ENCODE measurements at places on chromosomes 7 and 10.

- no peak for DNase-seq
Measured at GRCh38 chr7:26958834-26959233, 94.4 kb upstream of the SKAP2 start.

DNA sequence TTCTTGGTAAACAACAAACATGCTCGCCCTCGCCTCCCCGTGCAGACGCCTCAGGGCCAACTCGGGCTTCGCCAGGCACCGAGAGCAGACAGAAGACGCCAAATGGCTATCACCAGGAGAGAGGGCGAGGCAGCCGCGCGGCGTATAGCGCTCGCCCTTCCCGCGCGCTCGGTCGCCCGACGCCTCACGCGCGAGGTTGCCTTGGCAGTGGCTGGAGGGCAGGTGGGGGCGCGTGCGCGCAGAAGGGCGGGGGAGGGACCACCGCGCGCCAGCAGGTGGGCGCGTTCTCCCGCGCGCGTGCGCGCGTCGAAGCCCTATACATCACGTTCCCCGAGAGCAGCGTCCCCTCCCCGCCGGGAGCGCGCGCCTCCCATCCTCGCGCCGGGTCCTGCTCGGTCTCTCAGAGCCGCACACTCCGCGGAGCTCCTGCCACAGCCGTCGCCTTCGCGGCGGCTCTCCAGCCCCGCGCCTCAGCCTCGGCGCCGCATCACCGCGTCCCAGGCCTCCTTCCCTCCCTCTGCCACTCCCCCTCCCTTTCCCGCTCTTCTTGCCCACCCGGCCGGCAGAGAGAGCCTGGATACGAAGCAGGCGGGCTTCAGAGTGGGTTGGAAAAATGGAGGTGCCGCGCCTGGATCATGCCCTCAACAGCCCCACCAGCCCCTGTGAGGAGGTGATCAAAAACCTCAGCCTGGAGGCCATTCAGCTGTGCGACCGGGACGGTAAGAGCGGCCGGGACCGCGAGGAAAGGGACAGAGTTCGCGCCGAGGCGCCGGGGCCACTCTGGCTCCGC, at the start of gene PHYHIPL:
PHYHIPL (plus strand) TSS at position 403 of the 790 bp plus-strand sequence; CDS start at position 614, 211 bp downstream.
- DNase-seq: peak; percentile 63

GRCh38 chr7:5172196-5172775, 17.7 kb upstream of the WIPI2 start:
- DNase-seq: no peak

DNA sequence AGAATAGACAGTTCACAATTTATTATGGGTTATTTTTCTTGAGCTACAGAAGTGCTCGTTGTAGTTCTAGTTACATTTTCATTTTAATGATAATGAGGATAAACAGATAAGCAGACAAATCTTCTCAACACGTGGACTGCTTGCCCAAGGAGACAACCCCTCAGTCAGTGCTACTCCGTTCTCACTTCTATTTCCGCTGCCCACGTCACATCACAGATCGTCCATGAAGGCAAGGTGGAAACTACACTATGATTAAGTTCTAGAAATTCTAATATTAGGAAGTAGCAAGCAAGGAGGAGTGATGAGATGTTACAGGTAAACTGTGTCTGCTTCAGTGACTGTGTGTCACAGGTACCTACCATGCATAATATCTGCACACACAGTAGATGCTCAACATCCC, 210.5 kb downstream of the CHCHD3 start:
- no peak for DNase-seq

- DNase-seq: no peak
Measured at GRCh38 chr7:129282865-129283264, 58.0 kb downstream of the AHCYL2 start.

- DNase-seq: no peak
Measured at GRCh38 chr7:68015122-68015977, 1018.7 kb downstream of the TYW1 start.

DNA sequence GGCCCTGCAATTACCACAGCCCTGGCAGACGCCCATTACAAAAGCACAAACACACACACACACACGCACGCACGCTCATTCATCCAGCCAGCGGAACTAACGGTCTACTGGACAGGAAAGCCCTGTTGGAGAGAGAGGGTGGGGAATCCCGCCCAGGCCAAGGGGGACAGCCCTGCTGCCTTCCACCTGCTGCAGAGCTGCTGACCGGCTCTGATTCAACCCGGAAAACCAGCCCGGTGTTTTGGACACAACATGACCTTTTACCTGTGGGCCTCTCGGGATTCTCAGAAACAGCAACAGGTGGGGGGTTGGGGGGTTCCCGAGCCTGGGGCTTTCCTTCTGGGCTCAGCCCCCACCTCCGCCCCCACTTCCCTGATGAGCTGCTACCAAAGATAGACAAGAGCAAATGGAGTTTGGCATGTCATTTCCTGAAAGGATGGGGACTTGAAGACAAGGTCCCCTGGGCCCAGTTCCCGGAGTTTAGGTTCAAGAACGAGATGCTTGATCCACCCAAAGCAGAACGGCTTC, 18.5 kb upstream of the SERPINE1 start:
- DNase-seq: peak; percentile 39

DNA sequence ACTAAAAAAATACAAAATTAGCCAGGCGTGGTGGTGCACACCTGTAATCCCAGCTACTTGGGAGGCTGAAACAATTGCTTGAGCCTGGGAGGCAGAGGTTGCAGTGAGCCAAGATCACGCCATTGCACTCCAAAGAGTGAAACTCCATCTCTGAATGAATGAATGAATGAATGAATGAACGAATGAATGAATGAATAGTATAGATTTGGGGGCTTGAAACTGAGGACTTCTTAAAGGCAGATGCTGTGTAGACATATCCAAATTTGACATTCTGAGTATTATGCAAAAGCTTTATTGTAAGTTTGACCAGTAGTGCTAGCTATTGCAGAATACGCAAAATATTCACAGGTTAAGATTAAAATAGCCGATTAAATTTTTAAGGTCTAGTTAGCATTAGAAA, 30.8 kb upstream of the ST7 start:
- DNase-seq: no peak

GRCh38 chr7:94115316-94115715, 111.2 kb upstream of the BET1 start:
- DNase-seq: no peak

DNA sequence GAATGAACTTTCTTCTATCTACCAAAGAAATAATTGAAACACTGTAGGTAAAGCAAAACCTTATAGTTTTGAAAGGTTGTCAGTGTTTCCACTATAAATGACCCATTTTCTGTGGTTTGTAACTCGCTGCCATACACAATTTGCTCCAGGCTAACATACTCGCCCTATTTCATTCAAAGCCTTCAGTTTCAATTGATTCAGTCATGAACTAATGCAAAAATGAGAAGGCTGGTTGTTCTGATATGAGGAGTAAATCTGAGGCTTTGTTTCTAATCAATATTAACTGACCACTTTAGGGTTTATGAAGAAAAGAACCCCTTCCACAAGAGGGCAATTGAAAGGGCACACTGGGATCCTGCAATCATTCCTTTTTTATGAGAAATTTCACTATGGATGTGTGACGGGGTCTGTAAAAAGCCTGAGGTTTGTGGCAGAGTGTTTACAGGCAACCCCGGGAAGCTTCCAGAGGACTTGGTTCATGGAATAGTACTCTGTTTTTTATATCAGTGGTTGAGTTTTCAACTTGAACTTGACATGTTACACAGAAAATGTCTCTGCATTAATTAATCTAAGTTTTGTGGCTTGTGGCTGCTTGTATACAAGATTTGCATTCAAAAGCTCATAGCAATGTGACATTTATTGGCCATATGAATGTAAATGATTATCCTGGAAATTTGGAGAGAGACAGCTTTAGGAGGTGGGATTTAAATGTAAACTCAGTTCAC, 133.2 kb downstream of the NRP1 start:
- DNase-seq: no peak

DNA sequence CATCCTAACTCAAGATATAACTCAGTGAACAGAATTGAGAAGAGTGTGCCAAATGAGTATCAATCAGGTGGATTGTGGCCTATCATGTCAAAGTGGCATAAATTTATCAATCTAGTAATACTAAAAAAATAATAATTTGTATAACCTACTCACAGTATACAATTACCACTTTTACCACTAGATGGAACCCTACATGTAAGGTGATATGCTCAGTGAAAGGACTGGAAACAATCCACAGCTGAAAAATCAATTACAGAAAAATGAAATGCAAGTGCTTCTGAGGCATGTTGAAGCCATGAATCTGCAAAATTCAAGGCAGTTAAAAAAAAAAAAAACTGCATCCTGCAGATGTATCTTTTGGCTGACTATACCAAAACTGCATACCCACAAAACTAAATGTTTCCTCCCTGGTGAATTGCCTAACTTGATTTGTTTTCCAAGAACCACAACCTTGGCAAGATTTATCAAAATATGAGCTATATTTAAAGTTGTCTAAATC, 13.9 kb downstream of the ARHGAP19 start:
- DNase-seq: no peak

GRCh38 chr7:109611656-109612055, 1042.0 kb downstream of the DNAJB9 start:
- DNase-seq: no peak

GRCh38 chr7:43849047-43849446, 20.3 kb downstream of the MRPS24 start:
- no peak for DNase-seq

DNA sequence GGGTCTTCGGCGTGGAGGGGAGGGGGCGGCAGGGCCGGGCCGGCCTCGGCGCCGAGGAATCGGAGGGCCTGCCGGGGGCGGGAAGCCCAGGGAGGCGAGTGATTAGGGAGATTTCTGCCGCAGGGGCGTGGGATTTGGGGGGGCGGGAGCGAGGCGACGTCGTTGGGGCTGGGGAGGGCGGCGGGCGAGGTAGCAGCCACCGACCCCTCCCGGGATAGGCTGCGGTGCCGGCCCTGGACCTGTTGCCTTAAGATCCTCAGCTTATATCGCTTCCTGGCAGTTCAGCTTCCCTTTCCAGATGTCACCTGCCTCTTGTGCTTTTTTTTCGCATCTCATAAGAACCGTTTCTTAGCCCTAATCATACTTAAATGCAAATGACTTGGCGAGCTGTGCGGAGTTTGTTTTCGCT, 655 bp downstream of the LMTK2 start:
- DNase-seq: no peak

DNA sequence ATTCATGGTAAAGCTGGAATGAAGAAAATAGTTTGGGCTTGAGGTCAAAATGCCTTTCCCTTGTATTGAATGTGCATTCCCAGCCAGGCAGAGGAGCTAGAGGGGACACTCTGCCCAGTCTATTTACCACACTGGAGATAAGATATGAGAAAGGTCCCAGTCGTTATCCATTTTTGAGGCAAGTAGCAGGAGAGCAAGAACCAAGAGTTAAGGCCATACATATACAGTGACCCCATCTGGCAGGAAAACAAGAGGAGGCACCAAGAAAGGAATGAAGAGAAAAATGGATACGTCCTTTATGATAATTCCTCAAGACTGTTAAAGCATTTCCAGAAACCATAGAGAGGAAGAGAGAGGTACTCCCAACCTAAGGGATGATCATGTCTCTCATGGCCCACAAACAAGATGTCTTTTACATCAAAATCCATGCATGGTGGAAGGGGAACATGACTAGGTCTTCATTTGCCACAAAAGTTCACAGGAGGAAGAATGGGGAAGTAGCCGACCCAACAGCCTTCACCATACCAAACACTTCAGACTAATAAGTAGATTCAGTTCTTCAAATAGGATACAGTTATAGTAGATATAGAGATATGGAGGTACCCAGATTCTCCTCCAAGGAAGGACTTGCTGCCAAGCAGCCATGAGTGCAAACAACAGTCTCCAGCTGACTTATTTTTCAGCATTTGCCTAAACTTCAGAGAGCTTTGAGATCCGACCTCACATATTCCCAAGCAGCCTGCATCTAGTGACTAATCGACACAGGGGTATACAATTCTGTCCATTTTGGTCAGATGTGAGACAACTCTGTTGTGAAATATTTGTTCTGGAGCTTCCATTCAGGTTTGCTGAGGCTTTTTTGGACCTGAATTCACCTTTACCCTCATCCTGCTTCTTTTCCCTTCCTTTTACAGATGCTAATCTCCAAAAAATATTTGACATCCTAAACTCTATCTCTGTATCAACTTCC, 61.1 kb upstream of the CCDC71L start:
- DNase-seq: no peak

GRCh38 chr7:55500117-55500756, 72.1 kb downstream of the VOPP1 start:
- DNase-seq: no peak

- no peak for DNase-seq
Measured at GRCh38 chr10:3067859-3068179, 471 bp downstream of the PFKP start.

- peak; percentile 55 for DNase-seq
Measured at GRCh38 chr10:133336577-133337369, at the start of gene CALY. CALY (minus strand) TSS chr10:133336896; CDS start chr10:133328989, 7,907 bp downstream.

DNA sequence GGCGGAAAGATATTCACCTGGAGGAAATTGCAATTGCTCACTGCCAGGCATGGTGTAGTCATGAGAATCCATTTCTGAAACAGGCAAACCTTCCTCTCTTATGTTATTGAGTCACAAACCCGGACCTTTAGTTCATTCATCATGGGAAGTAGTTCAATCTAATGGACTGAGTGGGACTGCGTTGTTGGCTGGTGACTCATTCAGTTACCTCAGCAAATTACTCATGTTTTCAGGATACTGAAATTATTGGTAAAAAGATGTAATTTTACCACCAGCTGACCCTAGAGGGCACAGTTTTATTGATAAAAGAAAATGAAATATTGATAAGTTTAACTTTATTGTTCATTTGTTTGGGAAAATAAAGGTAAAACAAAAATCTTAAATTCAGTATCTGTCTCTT, 1194.4 kb upstream of the SORCS1 start:
- DNase-seq: no peak

DNA sequence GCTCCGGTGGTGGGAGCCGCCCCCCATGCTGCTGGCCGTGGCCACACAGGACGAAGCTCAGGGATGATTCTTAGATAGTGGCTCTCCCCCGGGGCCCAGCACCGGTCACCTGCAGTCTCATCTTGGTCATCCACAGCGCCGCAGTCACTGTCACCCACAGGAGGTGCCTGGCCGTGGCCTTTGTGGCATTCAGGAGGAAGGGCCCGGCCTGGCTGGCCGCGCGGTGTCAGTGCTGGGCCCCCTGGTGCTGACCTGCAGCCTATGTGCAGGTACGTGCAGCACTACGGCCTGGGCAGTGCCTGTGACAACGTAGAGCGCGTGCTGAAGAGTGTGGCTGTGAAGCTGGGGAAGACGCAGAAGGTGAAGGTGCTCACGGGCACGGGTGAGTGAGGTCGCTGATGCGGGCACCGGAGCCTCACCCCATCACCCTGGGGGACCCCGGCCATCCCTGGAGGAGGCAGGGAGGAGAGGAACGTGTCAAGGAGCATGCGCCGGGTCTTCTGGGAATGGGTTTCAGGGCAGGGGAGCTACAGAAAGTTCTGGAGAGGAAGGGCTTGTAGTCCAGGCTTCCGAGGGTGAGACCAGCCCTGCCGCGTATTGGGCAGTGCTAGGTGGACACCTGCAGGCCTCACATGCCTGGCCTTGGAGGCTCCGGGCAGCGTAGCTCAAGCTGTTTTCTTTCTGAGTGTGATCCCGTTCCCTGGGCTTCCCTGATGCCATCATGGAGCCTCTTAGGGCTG, 5.0 kb downstream of the SPRN start:
- no peak for DNase-seq

- no peak for DNase-seq
Measured at GRCh38 chr7:37255327-37255944, 193.2 kb downstream of the ELMO1 start.

Measured in neuronal stem cell (in vitro differentiated cells).